ENCODE measurements at places on chromosomes 5 and 9.

DNA sequence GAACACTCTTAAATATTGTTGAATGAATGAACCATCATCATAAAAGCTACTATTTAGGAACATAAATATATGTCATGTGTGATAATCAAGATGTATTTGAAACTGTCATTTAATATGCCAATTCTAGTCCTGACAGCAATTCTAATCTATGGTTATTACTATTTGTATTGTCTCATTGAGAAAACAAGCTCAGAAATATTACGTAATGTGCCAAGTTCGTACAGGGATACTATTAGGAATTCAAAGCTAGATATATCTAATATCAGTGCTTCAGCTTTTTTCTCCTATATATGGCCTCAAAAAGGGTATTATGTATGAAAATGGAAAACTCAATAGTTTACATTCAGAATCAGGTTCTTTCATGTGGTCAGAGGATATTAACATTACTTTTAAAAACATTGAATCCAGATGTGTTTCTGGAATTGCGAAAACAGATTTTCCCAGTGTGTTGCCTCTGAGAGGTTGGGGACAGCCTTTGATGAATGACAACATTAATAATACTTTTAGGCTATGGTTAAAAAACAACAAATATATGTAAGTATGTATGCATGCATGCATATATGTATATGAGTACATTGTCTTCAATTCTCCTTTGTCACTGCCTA lies 95.1 kb downstream of the KCTD16 start:
- DNase-seq, result no peak

- no peak for DNase-seq
Measured at GRCh38 chr5:6572825-6573380, 59.9 kb downstream of the NSUN2 start.

- no peak for DNase-seq
Measured at GRCh38 chr5:60178101-60178500, 284.6 kb upstream of the PDE4D start.

- DNase-seq, result no peak
Measured at GRCh38 chr5:9126490-9126889, 419.4 kb downstream of the SEMA5A start.

DNA sequence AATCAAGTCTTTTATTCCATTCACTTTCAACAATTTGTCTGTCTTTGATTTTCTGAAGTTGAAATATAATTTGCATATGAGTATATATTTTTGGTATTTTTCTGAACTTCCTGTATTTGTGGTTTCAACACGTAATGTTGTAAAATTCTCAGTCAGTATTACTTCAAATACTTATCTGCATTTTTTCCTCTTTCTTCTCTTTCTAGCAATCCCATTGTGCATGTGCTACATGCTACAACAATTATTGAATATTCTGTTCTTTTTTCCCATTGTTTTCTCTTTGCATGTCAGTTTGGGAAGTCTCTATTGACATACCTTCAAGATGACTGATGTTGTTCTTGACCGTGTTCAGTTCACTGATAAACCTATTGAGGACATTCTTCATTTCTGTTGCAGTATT lies 5.6 kb upstream of the ANKRD18A start:
- no peak for DNase-seq

- DNase-seq, result no peak
Measured at GRCh38 chr5:35120715-35121114, 73.0 kb upstream of the AGXT2 start.

- DNase-seq, result no peak
Measured at GRCh38 chr9:14713187-14713767, 9.3 kb downstream of the CER1 start.

Measured in Panc1 (cell line).